ENCODE measurements at places on chromosomes 7 and 10. TPM values are rescaled to one million over a fixed set of nuclear protein-coding genes. Genes with fewer than 3 reads are reported as not detected.

SEC23IP gene
- total RNA-seq, result 18.5 TPM

ZP3 gene
- 1.4 TPM for total RNA-seq

CRYGN gene
- total RNA-seq, result not detected

PDK4 gene
- 8.3 TPM for total RNA-seq

FAM185A gene
- 20.3 TPM for total RNA-seq

JAZF1 gene
- 58.6 TPM for total RNA-seq

DOCK4 gene
- 82.6 TPM for total RNA-seq

BET1 gene
- 28.4 TPM for total RNA-seq

SMO gene
- 15.5 TPM for total RNA-seq

TMEM213 gene
- total RNA-seq, result not detected

FAM13C gene
- 44.3 TPM for total RNA-seq

PPP1R3C gene
- 47.3 TPM for total RNA-seq

ADAP1 gene
- total RNA-seq, result 50.3 TPM

SFTPA1 gene
- not detected for total RNA-seq

HIPK2 gene
- 35.3 TPM for total RNA-seq

NPS gene
- total RNA-seq, result not detected

Data from diencephalon (tissue), 1 donor.